ENCODE measurements at places on chromosomes 12 and 14.

DNA sequence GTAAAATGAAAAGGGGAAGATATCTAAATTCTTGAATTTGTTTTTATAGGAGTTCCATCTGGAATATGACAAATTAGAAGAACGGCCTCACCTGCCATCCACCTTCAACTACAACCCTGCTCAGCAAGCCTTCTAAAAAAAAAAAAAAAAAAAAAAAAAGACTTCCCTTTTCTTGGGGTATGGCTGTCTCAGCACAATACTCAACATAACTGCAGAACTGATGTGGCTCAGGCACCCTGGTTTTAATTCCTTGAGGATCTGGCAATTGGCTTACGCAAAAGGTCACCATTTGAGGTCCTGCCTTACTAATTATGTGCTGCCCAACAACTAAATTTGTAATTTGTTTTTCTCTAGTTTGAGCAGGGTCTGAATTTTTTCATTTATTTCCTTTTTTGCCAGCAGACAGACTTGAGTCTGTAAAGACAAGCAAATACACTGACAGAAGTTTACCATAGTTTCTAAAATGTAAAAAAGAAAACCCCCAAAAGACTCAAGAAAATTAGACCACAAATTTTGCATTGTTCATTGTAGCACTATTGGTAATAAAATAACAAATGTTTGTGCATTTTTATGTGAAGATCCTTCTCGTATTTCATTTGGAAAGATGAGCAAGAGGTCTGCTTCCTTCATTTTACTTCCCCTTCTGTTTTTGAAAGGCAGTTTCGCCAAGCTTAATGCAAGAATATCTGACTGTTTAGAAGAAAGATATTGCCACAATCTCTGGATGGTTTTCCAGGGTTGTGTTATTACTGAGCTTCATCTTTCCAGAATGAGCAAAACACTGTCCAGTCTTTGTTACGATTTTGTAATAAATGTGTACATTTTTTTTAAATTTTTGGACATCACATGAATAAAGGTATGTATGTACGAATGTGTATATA, 12.1 kb upstream of the KCNMB4 start:
- DNase-seq, result no peak

DNA sequence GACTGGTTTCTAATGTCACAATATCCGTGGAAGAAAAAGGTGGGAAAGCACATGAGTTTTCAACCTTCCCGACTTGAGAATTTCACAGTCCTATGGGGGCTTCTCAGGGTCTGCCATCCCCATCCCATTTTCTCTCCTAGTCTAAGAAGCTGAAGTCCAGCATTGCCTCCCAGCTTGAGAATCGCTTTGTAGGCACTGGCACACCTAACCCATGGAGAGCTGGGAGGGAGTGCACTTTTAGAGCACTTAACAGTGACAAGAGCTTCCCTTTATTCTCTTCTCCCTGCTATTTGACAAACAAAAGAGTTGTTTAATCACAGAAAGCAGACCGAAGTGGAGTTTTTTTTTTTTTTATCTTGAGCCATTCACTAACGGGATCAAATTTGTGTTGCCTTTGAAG, 22.8 kb upstream of the SRRM4 start:
- no peak for DNase-seq

DNA sequence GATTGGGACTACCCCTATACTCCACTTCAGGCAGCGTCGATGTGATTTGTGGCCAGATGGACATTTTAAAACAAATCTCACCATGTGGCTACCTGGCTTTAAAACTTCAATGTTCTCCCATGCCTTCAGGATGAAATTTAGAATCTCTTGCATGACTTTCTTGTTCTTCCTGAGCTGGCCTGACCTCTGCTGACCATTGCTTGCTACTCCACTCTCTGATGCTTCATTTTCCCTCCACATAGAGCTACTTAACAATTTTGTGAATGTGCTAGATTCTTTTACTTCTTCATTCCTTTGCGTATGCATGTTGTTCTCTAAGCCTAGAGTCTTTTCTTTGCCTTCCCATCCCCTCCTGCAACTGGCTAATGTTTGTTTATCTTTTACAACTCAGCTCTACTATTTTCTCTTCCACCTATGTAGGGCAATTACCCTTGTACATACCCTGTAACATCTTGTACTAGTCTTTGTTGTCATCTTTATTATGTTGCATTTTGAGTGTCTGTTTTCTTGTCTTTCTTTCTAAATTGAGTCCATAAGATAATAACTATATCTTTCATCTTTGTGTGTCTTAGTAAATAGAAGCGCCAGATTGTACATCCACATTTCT, 41.2 kb downstream of the YLPM1 start:
- peak; percentile 42 for DNase-seq

- DNase-seq, result no peak
Observed at GRCh38 chr14:55433880-55434804, 6.3 kb downstream of the TBPL2 start.

DNA sequence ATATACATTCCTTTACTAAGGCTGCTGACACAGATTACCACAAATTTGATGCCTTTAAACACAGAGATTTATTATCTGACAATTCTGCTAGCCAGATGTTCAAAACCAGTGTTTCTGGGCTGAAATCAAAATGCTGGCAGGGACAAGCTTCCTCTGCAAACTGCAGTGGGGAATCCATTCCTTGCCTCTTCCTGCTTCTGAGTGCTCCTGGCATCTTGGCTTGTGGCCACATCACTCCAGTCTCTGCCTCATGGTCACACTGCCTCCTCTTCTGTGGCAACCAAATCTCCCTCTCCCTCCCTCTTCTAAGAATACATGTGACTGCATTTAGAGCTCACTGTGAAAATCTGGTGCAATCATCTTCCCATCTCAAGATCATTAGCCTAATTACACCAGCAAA, 235.7 kb downstream of the TTC8 start:
- no peak for DNase-seq

DNA sequence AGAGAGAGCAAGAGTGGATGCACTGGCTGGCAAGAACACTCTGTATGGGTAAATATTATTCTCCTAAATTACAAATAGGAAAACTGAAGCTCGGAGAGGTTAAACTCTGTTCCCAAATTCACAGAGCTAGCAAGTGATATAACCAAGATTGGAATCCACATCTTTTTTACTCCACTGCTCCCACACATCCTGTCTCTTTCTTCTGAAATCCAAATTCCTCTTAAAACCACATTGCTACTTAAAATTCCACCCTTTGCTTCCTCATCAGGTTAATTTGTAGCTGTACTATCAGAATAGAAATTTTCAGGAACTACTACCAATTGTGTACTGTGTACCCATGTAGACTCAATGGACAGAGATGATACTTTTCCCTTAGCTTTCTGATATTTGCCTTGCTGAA, 74.4 kb downstream of the ARMH4 start:
- DNase-seq, result no peak

GRCh38 chr14:54922598-54922997, 20.0 kb upstream of the GCH1 start:
- no peak for DNase-seq

DNA sequence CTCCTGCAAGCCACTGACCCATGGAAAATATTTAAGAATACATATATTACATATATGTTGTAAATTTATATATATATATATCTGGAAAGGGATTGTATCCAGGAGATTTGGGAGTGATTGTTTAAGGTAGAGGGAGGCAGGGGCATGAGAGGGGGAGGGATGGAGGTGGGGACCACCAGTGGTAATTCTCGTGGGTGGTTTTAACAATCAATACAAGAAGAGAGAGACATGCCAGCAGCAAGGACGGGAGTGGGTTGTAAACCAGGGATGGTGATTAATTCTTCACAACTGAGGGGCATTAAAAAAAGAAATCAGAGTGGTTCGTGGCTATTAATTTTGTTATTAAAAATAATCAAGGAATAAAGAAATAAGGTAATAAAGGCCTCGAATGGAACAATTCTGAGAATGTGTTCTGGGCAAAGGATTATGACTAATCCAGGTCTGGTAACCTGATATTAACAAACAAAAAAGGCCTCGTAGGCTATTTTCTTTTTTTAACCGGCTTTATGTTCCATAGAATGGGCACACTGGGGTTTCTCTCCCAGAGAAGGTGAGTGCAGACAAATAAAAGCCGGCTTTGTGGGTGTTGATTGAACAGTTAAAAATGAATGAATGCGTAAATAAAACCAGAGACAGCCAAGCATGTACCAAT, 8.3 kb upstream of the RTL1 start:
- no peak for DNase-seq

DNA sequence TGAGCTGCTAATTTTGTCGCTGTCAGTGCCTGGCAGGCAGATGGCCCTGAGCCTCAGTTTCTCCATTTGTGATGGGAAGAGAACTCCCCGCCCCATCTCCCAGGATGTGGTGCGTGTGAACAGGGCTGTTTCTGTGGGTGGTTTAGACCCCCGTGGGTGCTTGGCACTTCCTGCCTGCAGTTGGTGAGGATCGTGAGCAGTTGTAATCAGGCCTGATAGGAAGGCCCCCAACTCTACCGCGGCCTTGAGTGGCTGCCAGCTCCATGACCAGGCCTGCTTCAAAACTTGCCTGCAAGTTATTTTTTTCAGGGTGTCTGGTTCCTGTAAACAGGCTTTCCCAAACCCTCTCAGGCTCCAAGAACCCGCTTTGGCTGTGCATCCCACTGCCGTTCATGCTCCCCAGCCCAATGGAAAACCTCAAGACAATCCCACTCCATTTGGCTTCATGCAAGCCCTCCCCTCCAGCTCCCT, 138.4 kb downstream of the ZFP36L1 start:
- no peak for DNase-seq

GRCh38 chr12:94710933-94711332, 60.6 kb upstream of the TMCC3 start:
- DNase-seq, result peak; percentile 58

- no peak for DNase-seq
Observed at GRCh38 chr12:96876966-96877365, 30.1 kb upstream of the NEDD1 start.

GRCh38 chr12:55847603-55848291, 5.0 kb upstream of the MMP19 start:
- no peak for DNase-seq

GRCh38 chr12:117875744-117876435, 92.9 kb downstream of the KSR2 start:
- no peak for DNase-seq

DNA sequence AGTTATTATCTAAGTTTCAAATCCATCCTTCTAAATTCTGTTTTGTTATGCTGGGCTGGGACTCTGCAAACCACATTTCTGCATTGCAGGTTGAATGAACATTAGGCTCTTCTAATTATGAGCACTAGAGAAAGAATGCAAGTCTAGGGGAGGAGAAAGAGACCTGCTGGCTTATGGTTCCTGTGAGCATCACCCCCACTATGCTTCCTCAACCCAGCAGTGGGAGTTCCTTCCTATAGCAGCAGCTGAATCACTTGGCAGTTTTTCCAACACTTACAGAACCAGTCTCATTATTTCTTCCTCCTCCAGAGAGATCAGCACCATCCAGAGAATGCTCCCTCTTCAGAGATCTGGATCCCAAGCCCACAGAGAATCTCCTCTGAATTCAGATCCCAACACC, 297.7 kb upstream of the CLEC14A start:
- DNase-seq, result no peak

GRCh38 chr14:101400830-101401229, 160.5 kb upstream of the DIO3 start:
- no peak for DNase-seq

DNA sequence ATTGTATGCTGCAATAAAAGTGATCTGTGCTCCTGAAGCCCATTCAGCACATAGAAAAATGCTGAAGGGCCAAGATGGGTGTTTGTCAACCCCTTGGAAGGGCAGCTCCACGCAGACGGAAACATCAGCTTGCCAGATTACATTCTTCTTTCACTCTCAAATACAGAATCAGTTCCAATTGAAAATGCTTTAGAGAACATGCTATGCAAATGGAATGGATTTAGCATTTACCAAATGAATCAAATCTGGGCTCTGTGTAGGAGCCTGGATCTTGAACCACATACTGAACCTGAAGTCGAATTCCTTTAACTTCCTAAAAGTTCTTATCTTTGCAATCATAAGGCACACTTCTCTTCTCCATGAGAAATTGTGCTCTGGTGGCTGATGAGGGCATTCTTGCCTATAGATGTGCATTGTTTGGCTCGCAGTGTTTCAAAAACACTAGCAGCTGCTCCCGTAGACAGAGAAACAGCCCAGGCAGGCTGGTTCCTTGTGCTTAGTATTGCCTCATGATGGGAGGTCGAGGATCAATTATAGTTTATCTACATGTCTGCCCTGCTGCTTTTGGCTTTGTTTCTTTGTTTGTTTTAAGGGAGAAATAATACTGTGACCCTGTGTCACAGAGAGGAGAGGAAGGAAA, 489.8 kb upstream of the FLRT2 start:
- no peak for DNase-seq
